ENCODE measurements at places on chromosomes 7 and 10.

- DNase-seq, result peak; percentile 56
Measured at GRCh38 chr10:17227367-17228090, 512 bp upstream of the VIM start.

DNA sequence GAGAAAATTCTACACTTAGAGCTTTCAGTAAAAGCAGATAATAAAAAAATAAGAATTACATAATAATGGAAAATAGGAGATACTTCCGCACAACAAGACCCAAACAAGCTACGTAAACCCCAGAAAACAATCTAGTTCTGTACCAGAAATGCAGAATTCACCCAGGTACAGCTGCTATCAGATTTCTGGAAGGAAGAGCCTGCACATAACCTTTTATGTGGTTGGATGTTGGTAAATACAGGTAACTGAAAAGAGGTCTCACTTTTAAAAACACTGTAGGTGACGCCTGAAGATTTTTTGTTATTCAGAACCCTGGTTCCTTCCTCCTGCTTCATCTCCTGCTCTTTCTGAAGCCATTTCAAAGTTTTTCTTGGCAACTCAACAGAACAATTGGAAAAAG, 29.9 kb downstream of the PANK1 start:
- no peak for DNase-seq

DNA sequence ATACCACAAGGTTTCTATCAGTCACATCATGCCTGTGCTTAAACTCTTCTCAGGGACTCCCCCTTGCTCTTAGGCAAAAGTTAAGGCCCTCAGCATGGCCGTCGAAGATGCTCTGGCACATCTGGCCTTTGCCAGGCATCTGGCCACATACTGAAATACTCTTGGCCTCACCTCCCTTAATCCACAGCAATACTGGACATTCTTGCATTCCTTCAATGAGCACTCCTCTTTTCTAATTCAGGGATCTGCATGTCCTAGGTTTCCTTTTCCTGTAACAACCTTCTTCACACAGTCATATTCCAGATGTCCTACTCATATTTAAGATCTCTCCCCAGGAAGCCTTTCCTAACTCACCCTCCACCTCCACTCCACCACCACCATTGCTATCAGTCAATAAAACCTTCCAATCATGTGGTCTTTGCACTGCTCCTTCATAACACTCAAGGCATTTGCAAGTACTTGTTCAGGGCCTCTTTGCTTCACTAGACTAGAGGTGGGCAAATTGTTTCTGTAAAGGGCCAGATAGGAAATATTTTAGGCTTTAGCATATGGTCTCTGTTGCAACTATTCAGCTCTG, 216.6 kb downstream of the KCNMA1 start:
- DNase-seq, result no peak

- peak; percentile 21 for DNase-seq
Measured at GRCh38 chr7:39691821-39692220, 68.4 kb downstream of the RALA start.

- DNase-seq, result no peak
Measured at GRCh38 chr7:20200361-20200760, 16.8 kb downstream of the MACC1 start.

GRCh38 chr10:124338276-124338925, 80.3 kb downstream of the OAT start:
- DNase-seq, result no peak

DNA sequence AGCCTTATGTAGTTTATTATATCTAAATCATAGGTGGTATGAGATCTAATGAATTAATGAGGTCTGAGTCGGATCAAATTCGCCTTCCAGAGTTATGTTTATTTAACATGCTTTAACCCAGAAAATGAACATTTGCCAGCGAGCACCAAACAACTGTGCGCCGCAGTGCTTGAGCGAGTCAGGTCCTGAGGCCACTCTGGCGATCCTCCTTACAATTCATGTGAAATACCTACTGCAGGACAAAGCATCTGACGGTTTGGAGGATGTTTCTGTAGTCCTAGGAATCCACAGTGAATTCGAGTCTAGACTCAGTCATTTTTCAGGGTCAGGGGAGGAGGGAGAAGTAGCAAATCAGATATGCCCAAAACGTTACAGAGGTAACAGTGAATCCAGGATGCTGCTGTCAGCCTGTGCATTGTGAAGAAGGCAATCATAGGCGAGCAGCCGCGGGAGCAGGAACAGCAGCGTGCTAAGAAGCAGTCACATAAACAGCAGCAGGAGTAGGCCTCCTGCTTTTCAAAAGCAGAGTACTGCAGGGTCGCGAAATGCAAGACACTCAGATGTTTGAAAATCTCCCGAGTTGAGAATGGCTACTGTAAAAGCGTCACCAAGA, 120.2 kb downstream of the CACNB2 start:
- DNase-seq, result peak; percentile 22

GRCh38 chr10:22379059-22379458, 33.8 kb downstream of the SPAG6 start:
- no peak for DNase-seq

- DNase-seq, result peak; percentile 90
Measured at GRCh38 chr10:75399461-75400162, 2.0 kb downstream of the ZNF503 start.

GRCh38 chr7:2192831-2193534, 39.8 kb downstream of the MAD1L1 start:
- DNase-seq, result no peak

DNA sequence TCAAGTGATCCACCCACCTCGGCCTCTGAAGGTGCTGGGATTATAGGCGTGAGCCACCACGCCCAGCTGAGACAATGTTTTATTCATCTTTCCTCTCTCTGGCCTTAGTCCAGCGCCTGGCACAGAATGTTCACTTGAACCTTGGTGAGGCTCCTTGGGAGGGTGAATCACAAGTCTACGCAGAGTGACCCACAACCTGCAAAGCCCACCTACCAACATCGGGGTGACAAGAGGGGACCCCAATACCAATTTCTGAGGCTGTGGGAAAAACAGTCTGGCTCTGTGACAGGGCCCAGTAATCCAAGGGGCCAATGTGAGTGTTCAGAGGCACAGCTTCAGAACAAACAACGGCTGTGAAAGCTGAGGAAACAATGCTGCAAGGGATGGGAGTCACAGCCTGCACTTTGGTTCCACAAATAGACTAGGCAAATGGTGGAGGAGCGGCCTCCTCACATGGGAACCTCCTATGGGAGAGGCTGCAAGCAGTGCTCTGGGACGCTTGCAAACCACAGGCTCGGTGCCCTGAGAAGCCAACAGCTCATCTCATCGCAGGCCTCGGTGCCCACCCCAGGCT, 5.6 kb upstream of the MALSU1 start:
- DNase-seq, result no peak

DNA sequence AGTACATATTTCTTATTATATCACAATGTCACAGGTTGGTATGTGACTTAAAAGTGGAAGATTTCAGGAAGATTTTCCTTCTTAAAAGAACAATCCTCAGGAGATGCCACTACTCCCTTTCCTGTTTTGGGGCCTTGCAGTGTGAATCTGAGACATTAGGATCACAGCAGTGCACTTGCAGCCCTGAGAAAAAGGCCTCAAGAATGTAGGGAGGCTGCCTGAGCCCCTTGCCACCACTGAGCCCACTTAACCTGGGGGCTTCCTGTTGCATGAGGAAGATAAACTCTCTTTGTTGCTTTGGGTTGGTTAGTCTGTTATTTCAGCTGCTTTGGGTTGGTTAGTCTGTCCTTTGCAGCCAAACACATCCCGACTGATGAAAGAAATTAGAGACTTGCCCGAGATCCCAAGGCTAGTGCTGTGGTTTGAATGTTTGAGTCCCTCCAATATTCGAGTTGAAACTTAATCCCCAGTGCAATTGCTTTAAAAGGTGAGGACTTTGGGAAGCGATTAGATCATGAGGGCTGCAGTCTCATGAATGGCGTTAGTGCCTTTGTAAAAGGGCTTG, 151.3 kb upstream of the SP4 start:
- no peak for DNase-seq

DNA sequence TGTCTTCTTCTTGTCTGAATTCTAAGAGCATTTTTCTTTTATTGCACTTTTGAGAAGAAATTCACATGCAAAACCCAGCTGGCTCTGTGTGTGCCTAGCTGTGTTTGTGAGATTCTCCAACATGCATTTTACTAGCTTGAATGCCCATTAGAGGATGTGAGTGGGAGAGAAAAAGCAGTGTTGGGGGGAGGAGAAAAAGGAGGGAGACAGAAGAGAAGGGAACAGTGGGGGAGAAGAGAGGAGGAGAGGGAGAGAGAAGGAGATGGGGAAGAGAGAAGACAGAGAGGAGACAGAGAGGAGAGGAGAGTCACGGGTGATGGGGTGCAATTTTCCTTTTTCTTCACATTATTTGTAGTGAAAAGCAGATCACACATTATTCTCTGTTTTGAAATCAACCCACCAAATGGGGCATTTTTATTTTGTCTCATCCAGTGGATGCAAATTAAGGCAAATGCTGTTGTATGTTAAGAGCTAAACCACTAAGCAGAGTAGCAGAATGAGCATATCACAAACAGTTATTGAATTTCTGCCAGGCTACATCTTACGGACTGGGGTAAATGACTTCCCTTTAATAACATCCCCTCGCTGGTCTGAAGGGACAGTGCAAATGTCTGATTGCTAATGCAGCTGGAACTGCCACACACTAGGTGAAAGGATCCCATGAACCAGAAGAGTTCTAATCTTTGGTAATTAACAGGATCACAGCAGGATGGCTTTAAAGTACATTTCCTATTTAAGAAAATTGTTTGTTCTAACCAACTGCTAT, 849 bp downstream of the LRRN3 start:
- no peak for DNase-seq

DNA sequence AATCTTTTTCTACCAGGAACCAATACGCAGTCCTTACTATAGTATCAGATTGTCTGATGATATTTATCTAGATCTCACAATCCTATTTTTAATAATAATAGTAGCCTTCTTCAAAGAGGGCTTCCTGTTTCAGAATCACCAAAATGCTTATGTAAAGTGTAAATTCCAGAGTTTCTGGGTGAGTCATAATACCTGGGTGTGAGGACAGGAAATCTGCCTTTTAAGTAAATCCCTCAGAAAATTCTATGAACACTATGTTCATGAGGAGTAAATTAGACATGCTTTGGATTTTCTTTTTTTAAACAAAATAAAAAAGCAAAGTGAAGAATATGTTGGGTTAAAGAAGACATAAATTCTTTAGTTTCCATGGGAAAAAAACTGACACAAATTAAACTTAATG, 20.5 kb downstream of the DKK1 start:
- peak; percentile 22 for DNase-seq

GRCh38 chr7:102326157-102326889, 29.9 kb downstream of the SPDYE6 start:
- no peak for DNase-seq

DNA sequence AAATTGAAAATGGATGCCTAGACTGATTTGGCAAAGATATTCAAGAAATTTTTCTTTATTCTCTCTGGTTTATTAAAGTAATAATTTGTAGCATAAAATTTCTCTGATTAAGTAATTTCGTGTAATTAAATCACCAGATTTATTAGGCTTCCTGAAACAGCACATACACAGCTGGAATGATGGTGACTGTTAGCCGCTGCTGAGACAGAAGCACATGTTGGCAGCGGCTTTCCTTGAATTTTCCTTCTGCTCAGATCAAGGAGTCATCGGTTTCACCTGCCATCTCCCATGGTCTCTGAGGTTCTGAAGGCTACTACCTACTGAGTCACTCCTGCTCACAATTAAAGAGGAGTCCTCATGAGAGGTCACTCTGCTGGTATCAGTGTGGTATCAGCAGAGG, 101.5 kb downstream of the GFRA1 start:
- no peak for DNase-seq
